ENCODE measurements at places on chromosomes 3 and 15.

DNA sequence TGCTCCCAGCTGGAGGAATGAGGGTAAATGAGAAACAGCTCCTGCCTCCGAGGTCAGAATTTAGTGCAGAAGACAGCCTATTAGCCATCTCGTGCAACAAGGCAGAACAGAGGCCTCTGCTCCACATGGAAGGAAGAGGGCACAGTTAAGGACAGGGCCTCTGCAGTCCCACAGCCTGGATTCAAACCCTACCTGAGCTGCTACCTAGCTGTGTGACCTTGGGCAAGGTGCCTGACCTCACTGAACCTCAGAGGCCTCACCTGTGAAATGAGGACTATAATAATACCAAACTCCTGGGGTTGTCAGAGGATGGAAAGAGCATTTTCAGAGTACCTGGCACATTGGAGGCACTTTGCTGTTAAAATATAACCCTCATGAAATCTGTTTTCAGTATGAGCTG is 285.7 kb upstream of the CTNNB1 start:
- no peak for DNase-seq

DNA sequence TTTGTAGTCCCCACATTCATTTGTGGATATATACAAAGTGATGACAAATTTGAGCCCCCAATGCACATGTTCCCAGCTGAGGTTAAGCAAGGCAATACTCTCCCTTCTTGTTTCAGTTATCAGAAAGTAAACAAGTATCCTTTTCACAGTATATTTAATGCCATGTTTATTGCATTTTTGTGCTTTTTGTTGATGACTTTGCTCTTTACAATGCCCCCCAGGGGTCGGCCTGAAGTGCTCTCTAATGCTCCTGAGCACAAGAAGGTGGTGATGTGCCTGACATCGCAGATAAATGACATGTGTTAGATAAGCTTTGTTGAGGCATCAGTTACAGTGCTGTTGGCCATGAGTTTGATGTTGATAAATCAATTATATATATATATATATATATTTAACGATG is 57.7 kb upstream of the THSD4 start:
- no peak for DNase-seq

DNA sequence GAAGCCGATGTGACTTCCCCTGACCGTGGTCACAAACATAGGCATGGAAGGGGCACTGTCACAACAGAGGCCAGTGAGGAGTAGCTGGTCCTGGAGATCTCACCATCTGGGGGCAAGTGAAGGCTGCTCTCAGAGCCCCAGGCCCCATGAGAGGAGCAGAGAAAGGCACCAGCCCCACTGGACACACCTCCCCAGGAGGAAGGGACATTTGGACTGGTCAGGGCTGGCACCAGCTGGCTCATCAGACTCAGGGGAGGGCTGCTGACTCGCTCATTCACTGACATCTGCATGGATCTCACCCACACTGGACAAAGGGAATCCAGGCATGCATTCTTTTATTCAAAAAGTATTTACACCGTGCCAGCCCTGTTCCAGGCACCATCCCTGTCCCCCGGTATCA is 26.8 kb downstream of the ESYT3 start:
- no peak for DNase-seq

DNA sequence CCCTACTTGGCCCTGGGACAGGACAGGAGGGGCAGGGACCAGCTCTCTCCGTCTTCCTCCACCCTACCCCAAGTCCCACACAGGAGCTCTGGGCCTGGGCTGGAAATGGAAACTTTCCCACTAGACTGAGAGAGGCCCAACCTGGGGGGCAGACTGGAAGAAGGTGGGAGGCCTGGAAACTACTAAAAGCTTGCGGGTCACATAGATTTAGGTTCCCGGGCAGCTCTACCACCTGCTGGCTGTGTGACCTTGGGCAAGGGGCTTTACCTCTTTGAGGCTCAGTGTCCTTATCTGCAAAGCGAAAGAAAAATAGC is 49.9 kb upstream of the CCDC174 start:
- DNase-seq, result no peak

DNA sequence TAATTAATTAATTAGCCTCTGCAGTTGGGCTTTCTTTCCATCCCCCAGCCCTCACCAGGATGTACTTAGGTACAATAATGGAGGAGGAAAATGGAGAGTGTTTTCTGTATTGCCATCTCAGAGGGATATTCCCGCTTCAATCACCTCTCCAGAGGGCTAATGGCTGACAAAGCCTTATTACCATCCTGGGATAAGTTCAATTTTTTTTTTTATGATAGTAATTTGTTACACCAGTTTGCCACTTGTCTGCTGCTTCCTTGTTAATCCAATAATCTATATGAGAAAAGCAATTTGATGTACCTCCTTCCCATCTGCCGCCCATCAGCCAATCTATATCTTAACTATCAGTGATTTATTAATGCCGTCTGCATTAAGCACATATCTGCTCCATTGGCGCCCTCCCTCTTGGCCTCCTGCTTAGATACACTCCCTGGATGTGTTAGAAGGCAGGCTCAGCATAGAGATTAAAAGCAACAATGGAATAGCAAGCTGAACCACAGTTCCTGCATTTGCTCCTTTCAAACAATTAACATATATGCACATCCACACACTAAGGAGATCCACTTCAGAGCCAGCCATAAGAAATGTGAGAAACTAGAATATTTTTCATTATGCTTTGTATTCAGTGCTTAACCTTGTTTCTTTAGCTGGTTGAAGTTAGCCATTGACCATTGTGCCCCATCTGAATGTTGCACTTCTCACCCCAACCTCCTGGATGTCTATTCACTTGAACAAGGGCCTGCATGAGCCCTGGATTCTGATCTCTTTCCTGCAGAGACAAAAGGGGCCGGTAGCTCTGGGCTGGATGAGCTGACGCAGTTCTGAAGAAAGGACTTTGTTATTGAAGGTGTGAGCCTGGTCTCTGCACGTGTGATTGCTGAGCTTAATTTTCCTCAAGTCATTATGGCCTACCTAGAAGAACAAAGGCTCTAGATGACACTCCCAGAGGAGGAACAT is 237.3 kb upstream of the GAP43 start:
- DNase-seq, result no peak

GRCh38 chr3:115018694-115019093 is 128.4 kb downstream of the ZBTB20 start:
- DNase-seq, result no peak

DNA sequence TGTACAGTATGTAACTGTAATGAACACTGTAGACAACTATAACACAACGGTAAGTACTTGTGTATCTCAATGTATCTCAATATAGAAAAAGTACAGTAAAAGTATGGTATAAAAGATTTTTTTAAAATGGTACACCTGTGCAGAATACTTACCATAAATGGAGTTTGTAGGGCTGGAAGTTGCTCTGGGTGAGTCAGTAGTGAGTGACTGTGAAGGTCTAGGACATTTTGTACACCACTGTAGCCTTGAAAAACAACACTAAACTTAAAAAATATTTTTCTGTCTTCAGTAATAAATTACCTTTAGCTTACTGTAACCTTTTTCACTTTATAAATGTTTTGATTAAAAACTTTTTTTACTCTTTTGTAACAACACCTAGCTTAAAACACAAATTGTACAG is 142.9 kb downstream of the ATG7 start:
- no peak for DNase-seq

DNA sequence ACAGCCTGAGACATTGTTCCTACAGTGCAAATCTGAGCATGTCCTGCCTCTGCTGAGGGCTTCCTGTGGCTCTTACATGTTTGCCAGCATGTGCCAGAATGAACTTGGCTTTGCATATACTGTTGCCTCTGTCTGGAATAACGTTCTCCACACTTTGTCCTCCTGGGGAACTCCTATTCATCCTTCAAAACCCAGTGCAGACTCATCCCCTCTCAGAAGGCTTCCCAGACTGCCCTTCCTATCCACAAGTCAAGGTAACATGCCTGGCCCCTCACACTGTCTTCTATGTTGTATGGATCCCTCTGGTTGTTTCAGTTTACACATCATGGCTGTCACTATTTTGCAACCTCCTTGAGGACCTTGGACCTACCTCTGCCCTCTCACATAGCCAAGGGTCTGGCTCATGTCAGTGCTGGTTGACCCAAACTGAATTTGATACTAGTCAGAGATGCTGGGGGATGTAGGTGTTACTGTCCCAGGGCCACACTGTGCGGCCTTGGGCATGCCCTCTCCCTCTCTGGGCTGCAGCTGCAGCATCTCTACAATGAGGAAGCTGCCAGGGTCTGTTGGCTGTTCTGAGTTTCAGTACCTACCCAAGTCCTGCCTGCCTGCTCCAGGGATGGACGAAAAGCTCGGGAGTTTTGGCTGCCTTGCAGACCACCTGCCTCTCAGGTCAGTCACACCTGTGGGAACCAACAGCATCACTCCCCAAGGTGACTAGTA is 29.0 kb upstream of the TSPAN3 start:
- no peak for DNase-seq
